Stimulated activated CD4-positive, alpha-beta T cell treated with anti-CD3 and anti-CD28 coated beads, Interleukin-1b, Interleukin-23, amount 100 ng/mL, for 1 hour (primary cell): ENCODE measurements at places on chromosomes 6 and 20.

GRCh38 chr6:15434263-15434662, 188.4 kb downstream of the JARID2 start:
- no peak for DNase-seq

GRCh38 chr20:33076662-33077372, 2.6 kb upstream of the BPIFB4 start:
- no peak for DNase-seq

- no peak for DNase-seq
Measured at GRCh38 chr20:50756447-50756846, 25.1 kb downstream of the PARD6B start.

DNA sequence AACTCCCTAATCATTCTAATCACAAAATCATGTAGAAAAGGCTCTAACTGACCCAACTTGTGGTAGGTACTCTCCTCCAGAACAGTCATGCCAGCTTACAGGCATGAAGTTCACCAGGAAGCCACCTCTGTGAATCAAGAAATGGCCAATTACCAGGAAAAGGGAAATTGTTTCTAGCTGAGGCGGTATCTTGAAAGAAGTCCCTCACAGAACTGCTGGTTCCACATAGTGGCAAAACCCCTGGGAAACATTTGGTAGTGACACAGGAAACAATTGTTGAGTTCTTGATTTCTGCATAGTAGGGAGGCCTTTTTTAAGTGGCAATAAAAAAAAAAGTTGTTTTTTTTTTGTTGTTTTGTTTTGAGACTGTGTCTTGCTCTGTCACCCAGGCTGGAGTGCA, 3.4 kb upstream of the ZHX3 start:
- no peak for DNase-seq

- DNase-seq: no peak
Measured at GRCh38 chr6:78132671-78133410, 480.0 kb downstream of the MEI4 start.

DNA sequence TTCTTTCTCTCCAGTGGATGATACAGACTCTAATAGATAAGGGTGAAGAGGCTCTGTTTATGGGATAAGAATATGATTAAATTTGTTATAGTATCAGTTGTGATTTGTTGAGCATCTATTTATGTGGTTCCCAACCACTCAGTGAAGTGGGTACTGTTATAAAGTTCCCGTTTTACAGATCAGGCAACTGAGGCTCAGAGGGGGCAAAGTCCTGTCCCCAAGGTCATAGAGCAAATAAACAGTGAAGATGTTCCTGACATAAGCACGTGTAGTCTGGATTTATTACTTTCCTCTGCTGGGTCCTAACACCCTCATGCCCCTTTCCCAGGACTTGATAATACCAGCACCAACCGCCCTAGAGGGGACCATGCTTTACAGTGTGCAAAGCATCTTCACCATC, 4.1 kb downstream of the DUSP15 start:
- DNase-seq: no peak

GRCh38 chr6:46513533-46513932, 22.3 kb upstream of the RCAN2 start:
- no peak for DNase-seq
